H7 (cell line): ENCODE measurements at places on chromosomes 1 and 21.

- no peak for DNase-seq
Measured at GRCh38 chr1:23899070-23899469, 14.1 kb downstream of the CNR2 start.

- no peak for DNase-seq
Measured at GRCh38 chr1:91817211-91817905, 68.6 kb downstream of the TGFBR3 start.

DNA sequence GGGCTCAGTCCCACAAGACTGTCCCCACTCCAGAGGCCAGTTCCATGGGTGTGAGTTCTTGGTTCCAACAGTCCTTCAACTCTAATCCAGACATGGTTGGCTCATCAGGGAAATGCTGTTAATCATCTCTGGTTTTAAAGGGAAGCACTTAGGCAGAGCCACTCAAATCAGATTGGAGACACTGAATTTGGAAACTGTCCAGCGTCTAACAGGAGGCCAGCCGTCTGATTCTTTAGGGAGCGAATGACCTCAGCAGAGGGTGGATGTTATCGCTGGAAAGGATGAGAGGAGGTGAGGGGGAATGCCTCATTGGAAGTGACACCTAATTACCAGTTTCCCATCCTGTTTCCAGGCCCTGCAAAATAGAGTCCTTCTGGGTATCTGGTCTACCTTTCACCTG, 22.8 kb upstream of the LRRC38 start:
- no peak for DNase-seq

GRCh38 chr1:14841951-14842350, 243.5 kb downstream of the KAZN start:
- DNase-seq: no peak

DNA sequence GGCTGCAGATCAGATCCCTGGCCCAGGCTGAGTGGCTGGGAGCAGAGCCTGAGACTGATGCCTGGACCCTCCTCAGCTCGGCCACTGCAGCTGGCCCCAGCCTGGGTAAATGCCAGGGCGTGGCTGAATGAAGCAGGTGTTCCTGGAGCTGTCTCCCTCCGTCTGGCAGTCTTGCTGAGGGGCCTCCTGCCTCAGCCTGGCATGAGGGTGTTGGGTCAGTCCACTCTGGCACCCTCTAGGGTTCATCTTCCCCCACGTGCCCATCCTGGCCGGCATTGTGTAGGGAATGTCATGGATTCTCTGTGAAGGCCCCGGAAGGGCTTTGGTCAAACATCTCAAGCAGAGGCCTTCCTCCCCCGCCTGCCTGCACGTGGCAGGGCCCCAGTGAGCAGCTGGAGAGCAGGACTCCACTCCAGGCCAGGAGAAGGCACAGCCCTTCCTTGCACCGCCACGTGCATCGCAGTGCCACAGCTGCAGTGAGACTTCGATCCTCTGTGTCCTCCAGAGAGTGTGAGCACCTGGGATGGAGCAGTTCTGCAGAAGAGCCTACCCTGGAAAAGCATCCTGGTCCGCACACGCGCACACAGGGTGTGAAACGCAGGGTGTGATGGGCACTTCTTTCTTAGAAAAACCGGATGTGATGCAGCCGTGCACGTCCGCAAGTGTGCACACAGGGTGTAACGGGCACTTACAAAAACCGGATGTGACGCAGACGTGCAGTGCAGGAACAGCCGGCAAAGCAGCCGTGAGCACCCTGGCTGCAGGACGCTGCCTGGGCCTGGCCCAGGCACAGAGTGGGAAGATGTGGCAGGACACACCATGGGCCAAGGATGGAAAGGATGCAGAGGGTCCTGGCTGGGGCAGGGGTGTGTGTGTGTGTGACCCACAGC, 4.6 kb upstream of the KRTAP10-4 start:
- DNase-seq: peak; percentile 49

GRCh38 chr21:33096426-33096825, 26.5 kb downstream of the OLIG1 start:
- no peak for DNase-seq

DNA sequence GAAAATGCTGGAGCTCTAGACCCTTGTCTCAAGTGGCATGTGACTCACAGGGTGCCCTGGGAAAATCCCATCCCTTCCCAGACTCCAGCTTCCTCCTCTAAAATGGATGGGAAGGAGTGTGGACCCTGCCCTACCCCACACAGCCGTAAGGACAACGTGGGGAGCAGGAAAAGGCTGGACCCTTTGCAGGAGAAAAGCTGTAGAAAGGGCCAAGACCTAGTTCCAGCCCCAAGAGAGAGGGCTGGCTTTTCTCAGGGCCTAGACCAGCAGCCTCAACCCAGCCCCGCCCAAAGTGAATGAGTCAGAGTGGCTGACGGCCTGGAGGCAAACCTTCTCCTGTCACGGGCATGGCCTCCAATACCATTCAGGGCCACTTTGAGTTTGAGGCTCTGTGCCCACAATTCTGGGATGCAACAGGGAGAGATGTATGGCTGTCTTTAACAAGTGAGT, 1.1 kb downstream of the LAMB3 start:
- no peak for DNase-seq

- no peak for DNase-seq
Measured at GRCh38 chr1:185215911-185216310, 58.9 kb downstream of the SWT1 start.

- peak; percentile 39 for DNase-seq
Measured at GRCh38 chr21:15520811-15521643, 208.8 kb upstream of the USP25 start.

- DNase-seq: no peak
Measured at GRCh38 chr1:18015719-18016118, 91.9 kb upstream of the IGSF21 start.

DNA sequence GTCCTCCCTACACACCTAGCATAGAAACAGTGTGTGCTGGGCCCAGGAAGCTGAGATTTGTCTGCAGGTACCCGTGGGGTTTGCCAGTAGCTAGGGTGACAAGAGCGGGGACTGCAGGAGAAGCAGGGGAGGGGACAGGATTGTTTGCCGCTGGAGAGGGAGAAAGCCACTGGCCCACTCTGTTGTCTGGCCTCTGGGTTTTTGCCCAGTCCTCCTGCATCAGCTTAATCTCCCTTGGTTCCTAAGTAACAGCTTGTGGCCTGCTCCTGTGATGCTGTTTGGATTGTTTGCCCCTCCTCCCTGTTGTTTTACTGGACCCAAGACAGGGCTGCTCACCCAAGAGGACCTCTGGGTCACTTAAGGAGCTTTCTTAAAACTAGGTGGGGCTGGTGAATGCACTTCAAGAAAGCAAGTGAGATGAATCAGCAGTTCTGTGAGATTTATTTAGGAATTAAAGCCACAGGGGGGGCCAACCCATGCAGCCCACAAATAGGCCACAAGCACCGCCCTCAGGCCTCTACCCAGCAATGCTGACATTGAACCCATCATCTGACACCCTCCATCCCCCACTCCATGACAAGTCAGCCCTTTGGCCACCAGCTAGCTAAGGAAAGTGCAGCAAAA, 142.8 kb downstream of the ZZZ3 start:
- no peak for DNase-seq

DNA sequence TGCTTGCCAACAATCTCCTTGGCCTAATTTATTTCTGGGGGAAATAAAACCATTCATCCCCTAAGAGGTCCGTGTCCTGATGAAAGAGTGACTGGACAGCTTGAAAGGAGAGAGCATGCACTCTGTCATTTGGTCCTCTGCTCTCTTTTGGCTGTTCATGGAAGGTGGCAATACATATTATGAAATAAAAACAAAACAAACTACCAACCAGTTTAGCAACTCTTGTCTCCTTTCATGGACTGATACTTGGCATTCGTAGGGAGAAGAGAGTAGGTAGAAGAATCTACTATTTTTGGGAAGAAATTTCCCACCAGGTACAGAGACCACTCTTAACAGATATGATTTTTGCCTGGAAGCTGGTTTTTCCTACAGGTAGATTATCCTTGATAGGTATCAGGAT, 746 bp upstream of the C1orf116 start:
- DNase-seq: no peak

DNA sequence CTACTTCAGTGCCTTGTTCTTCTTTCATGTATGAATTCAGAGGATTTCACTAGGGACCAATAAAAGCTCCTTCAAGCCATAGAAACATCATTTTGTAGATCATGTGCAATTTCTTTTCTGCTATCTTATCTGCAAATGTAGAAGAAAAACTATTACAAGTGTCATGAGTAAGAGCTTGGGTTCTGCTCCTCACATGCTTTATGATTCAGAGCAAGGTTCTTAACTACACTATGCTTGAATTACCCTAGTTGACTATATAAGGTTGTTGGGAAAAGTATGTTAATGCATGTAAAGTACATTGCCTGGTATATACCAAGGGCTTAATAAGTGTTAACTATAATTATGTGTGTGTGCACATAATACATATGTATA, 91.4 kb upstream of the S1PR1 start:
- no peak for DNase-seq

GRCh38 chr1:209611771-209612570, 28.5 kb downstream of the CAMK1G start:
- DNase-seq: peak; percentile 67

GRCh38 chr1:81802707-81803430, 2.1 kb downstream of the ADGRL2 start:
- DNase-seq: peak; percentile 65

- no peak for DNase-seq
Measured at GRCh38 chr1:221175249-221175648, 296.0 kb downstream of the HLX start.

- no peak for DNase-seq
Measured at GRCh38 chr1:243912347-243912746, 62.3 kb upstream of the AKT3 start.

- DNase-seq: no peak
Measured at GRCh38 chr1:11795238-11795890, 10.4 kb downstream of the MTHFR start.
